GM12892 (cell line): ENCODE measurements at places on chromosomes 4 and X.

GRCh38 chr4:28082686-28083390, 1222.2 kb downstream of the STIM2 start:
- DNase-seq, result no peak

DNA sequence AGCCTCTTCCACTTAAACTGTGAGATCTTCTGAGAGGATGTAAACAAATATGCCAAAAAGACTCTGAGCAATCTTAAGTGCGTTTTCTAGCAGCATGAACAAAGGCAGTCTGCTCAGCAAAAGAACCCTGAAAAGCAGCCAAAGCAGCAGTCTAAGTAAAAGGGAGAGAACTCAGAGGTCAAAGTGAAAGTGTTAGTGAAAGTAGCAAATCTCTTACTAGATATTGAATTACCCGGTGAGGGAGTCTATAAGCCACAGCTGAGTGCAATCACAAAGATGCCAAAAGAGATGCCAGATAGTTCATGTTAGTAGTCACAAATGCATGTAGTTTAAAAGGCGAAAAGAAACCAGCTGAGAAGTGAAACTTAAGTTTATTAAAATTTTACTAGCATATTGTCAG, 7.9 kb upstream of the GNRHR start:
- DNase-seq, result peak; percentile 11

- DNase-seq, result no peak
Observed at GRCh38 chr4:38803833-38804653, 548 bp downstream of the TLR1 start.

DNA sequence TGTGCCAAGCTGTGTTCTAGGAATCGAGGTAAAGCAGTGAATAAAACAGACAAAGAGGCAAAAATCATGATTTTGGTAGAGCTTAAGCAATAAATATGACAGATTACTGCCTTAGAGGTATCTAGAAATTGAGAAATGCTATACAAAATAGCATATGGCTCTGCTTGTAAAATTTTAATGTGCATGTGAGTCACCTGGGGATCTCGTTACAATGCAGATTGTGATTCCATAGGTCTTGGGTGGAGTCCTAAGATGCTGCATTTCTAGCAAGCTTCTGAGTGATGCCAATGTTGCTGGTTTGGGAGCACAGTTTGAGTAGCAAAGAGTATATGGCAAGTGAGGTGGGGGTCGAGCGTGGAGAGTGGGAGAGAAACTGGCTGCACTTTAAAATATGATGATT, 697.3 kb upstream of the MAGEB2 start:
- no peak for DNase-seq

- no peak for DNase-seq
Observed at GRCh38 chr4:173005912-173006633, 162.5 kb upstream of the GALNT7 start.

- DNase-seq, result no peak
Observed at GRCh38 chr4:168574581-168575295, 77.9 kb downstream of the PALLD start.

- no peak for DNase-seq
Observed at GRCh38 chr4:22502895-22503814, 12.7 kb downstream of the ADGRA3 start.

DNA sequence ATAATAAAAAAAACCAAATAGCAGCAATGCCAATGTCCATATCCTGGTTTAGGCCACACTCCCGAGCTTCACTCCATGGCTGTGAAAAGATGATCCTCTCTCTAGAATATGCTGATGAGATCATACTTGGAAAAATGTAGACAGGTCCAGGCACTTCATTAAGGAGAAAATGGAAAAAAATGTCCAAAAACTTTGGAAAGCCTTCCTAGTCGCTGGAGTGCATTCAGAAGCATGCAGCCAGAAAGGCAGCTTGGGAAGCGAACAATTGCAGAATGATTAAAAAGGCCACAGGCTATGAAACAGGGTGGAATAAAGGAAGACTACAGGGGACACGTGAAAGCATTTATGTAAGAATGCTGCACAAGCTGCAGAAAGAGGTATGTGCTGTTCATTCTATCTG, 165.6 kb upstream of the HCCS start:
- no peak for DNase-seq

- DNase-seq, result no peak
Observed at GRCh38 chr4:135538698-135539097, 1337.1 kb upstream of the PABPC4L start.

DNA sequence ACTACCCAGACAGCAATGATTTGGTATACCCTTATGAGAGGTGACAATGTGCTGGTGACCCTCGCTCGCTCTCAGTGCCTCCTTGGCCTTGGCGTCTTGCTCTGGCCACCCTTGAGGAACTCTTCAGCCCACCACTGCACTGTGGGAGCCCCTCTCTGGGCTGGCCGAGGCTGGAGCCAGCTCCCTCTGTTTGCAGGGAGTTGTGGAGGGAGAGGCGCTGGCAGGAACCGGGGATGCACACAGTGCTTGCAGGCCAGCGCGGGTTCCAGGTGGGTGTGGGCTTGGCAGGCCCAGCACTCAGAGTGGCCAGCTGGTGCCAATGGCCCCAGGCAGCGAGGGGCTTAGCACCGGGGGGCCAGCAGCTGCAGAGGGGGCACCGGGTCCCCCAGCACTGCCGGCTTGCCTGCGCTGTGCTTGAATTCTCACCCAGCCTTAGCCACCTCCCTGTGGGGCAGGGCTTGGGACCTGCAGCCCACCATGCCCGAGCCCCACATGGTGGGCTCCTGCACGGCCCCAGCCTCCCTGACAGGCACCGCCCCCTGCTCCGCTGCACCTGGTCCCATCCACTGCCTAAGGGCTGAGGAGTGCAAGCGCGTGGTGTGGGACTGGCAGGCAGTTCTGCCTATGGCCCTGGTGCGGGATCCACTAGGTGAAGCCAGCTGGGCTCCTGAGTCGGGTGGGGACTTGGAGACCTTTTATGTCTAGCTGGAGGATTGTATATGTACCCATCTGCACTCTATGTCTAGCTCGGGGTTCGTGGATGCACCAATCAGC, 857.0 kb upstream of the IGFBP7 start:
- DNase-seq, result no peak

- DNase-seq, result no peak
Observed at GRCh38 chr4:54541426-54542118, 116.2 kb upstream of the KIT start.

DNA sequence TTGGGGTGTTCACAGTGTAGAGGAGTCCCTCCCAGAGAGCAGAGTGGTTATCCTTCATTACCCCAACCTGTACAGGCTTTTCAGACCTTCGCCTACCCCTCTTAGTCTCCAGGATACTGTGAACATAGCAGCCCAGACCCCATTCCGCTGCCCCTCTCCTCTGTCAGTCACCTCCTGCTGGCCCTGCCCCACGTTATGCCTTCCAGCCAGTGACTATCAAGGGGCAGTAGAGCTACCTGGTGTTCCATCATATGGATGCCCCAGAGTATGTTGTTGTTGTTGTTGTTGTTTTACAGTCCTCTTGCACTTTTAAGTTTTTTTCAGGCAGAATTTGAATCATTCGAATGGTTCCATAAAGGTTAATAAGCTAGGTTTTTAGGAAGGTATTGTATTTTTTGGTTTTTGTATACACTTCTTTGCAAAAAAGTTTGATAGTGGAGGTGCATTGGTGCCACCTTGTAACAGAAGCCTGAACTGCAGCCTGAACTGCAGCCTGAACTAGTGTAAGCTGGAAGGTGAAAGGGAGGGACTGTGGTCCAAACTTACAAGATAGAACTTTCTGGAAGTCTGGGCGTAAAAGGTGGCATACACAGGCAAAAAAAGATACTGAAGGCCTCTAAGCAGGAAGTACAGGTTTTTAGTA, 101.4 kb upstream of the RAB40AL start:
- no peak for DNase-seq

DNA sequence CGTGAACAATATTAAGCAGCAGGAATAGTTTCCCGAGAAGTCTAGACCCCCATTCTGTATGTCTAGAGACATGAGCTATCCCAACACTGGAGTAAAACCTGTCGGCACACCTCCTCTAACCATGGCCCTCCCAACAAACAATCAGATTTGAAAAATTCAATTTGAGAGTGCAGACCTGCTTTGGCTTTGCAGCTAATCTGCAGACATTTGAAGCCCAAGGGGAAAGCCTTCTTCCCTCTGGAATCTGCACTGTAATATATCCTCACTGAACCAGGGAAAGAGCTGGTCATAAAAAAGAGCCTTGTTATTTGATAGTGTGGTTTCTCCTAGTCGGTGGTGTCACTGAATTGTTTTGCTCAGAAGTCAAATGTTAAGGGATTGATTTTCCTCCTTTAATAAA, 44.6 kb upstream of the KLHL34 start:
- DNase-seq, result no peak

GRCh38 chrX:104084534-104085277, 8.7 kb upstream of the TMSB15C start:
- no peak for DNase-seq

DNA sequence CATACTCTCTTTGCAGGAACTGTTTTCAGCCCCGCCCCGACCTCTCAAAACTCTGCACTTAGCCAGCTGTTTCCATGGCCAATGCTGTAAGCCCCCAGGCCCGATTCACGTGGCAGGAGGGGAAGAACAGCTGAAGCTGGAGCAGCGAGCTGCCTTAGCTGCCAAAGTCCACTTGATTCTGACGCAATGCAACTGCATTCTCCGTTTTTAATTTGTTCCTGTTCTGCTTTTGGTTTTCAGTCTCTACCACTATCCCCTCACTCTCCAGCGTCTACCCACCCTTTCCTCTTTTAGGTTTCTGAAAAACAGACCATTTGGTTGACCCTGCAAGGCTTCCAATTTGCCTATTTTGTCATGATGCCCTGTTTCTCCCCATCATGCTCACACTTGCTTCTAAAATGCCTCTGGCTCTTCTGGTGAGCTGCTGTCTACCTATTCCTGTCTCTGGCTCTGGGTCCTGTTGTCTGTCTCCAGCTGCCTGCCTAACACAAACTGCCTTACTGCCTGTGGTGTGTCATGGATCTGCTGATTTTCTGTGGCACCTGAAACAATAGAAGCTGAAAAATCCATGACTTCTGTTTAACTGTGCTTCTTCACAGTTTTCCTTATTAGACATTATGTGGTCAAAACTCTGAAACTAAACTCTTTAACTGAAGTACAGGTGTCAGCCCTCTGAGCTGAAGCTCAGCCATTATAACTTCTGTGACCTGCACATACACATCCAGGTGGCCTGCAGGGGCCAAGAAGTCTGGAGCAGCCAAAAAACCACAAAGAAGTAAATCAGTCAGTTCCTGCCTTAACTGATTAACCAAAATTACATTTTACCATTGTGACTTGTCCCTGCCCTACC, 160.5 kb upstream of the AGTR2 start:
- DNase-seq, result no peak

DNA sequence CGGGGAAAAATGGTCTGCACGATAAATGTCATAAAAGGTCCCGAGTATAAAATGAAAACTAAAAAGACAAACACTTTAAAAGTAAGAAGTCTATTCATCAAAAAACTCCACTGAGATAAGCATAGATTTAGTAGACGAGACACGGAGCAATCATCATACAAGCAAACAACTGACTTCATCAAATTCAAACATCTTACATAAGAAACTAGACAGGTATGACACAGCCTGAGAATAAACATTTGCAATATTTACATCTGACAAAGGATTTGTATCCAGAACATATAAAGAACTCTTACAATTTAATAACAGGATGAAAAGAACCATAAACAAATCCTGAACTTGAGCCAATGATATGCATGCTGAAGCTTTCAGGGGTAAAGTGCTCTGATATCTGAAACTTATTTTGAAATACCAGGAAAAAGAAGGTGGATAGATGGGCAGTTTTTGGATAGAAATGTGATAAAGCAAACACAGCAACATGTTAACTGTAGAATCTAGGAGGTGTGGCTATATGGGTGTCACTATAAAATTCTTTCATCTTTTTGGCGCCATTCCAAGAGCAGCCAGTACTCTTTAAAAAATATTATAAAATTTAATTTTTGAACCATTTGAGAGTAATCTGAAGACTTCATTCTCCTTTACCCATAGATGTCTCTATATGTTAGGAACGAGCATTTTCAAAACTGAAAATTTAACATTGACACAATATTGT, 12.0 kb downstream of the MPP1 start:
- DNase-seq, result no peak

- no peak for DNase-seq
Observed at GRCh38 chr4:43276321-43276720, 383.8 kb downstream of the GRXCR1 start.

DNA sequence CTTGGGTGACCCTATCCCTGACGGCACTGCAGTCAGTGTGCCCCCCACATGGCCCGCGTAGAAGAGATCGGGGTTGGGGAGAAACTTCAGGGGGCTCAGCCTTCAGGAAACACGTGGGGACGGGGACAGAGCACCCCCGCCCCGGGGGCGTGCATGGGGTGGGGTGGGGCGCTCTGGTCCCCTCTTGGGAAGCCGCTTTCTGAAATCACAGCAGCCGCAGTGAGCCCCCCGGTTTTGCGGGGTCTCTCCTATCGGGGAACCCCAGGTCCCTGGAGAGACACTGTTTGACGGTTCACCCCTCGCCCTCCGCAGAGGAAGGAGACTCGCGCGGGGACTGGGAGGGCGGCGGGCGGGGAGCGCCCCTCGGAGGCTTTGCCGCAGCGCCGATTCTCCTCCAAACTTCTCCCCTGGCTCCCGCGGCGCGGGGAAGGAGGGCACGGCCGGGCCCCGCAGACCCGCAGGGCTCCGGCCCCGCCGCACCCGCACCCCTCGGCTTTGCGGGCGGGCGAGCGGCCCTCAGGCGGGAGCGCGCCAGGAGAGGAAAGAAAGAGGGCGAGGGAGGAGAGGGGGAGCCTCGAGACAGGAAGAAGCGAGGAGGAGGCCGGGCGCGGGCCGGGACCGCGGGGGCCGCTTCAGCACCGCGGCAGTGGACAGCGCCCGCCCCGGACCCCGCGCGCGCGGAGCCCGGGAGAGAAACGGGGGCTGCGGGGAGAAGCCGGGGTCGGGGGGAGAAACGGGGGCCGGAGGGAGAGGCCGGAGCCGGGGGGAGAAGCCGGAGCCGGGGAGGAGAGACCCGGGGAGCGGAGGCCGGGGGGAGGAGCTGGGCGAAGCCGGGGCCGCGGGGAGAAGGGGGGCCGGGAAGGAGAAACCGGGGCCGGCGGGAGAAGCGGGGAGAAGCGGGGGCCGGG, 612 bp downstream of the CPLX1 start:
- no peak for DNase-seq

DNA sequence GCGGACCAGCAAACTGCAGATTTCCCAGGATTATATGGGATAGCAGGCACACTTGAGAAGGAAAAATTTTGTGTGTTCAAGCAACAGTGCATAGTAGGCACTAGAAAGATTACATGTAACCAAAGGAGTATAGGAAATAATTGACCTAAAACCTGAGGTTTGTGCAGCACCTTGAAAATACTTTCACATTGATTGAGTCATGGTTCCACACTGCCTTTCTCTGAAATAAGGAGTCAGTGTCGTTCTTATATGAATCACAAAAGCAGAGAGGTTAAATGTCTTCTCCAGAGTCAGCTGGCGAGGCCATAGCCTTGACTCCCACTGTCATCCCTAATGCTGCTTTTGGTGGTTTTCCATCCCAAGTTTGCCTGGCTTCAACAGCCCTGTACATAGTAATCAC, 138.9 kb downstream of the SOWAHB start:
- DNase-seq, result no peak

GRCh38 chr4:89267846-89268245, 39.8 kb downstream of the GPRIN3 start:
- DNase-seq, result no peak

DNA sequence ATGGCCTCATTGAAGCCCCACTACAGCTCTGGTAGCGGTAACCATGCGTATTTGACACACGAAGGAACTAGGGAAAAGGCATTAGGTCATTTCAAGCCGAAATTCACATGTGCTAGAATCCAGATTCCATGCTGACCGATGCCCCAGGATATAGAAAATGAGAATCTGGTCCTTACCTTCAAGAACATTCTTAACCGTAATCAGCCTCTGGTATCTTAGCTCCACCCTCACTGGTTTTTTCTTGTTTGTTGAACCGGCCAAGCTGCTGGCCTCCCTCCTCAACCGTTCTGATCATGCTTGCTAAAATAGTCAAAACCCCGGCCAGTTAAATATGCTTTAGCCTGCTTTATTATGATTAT, 876 bp downstream of the HPRT1 start:
- DNase-seq, result no peak
